G401 (cell line): ENCODE measurements at places on chromosomes 1 and 21. TPM values are rescaled to one million over a fixed set of nuclear protein-coding genes. Genes with fewer than 3 reads are reported as not detected.

DNA sequence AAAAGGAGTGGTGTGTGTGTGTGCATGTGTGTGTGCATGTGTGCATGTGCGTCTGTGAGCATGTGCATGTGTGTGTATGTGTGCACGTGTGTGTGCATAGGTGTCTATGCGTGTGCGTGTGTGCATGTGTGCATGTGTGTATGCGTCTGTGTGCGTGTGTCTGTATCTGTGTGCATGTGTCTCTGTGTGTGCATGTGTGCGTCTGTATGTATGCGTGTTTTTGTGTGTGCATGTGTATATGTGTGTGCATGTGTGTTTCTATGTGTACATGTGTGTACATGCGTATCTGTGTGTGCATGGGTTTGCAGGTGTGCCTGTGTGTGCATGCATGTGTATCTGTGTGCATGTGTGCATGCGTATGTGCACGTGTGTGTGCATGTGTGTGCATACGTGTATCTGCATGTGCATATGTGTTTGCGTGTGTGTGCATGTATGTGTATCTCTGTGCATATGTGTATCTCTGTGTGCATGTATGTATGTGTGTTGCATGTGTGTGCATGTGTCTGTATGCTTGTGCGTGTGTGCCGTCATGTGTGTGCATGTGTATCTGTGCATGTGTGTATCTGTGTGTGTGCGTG, 77.9 kb downstream of the TCP10L start:
- DNase-seq, result no peak

DNA sequence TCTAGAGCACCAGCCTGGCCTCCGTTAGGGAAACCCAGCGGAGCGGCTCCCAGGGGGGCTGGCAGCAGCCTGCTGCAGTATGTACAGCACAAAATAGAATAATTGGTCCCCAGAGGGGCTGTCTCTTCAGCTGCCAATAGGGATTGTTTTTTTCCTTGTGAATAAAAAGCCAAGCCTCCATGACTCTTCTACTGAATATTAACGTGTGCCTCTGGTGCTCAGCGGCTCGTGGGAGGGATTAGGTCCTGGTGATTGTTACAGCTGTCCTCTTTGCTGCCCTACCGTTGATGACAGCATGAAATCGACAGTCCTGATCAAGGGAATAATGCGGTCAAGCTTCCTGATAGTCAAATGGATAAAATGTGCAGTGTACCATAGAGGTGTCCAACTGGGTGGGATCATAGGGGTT, 190.7 kb upstream of the RUNX1 start:
- no peak for DNase-seq

GRCh38 chr1:234619071-234619480, 9.1 kb upstream of the IRF2BP2 start:
- DNase-seq, result no peak

- peak; percentile 50 for DNase-seq
Measured at GRCh38 chr1:8120693-8121260, 94.7 kb upstream of the ERRFI1 start.

WLS gene
- 280 and 326 TPM in 2 replicates for total RNA-seq

NR1I3 gene
- total RNA-seq, result not detected in 2 replicates

ITLN2 gene
- not detected in 2 replicates for total RNA-seq

FMO4 gene
- 7.4 and 12.8 TPM in 2 replicates for total RNA-seq

CSF3R gene
- total RNA-seq, result not detected in 2 replicates

RGSL1 gene
- total RNA-seq, result not detected in 2 replicates

CALML6 gene
- not detected in 2 replicates for total RNA-seq
